ENCODE measurements at places on chromosomes 11 and 22. TPM values are rescaled to one million over a fixed set of nuclear protein-coding genes. Genes with fewer than 3 reads are reported as not detected.

Gene MS4A6A
- not detected for total RNA-seq

Gene MEN1
- 11.3 TPM for total RNA-seq

Gene SUSD2
- total RNA-seq: 1.2 TPM

Gene GLB1L2
- 0.23 TPM for total RNA-seq

Gene OR52H1
- 0.38 TPM for total RNA-seq

Gene C11orf97
- not detected for total RNA-seq

Gene OR51E2
- total RNA-seq: under 0.01 TPM

Gene MUC2
- not detected for total RNA-seq

Gene ASRGL1
- 1.1 TPM for total RNA-seq

Gene FOSL1
- total RNA-seq: 5.3 TPM

Gene THY1
- 7.3 TPM for total RNA-seq

Gene CREB3L1
- 19.9 TPM for total RNA-seq

Gene XRCC6
- total RNA-seq: 290 TPM

Gene SLC1A2
- 71.1 TPM for total RNA-seq

Gene IGF2
- total RNA-seq: 0.83 TPM

Gene KCNJ5
- total RNA-seq: 0.12 TPM

Gene GAS2L1
- 5.9 TPM for total RNA-seq

Gene EXPH5
- total RNA-seq: 0.08 TPM

All from smooth muscle cell of the coronary artery (primary cell).